ENCODE measurements at places on chromosomes 3 and 15.

- no peak for DNase-seq
Measured at GRCh38 chr15:60396100-60396499, 1.7 kb downstream of the ANXA2 start.

- no peak for DNase-seq
Measured at GRCh38 chr3:46112984-46113383, 85.7 kb upstream of the XCR1 start.

GRCh38 chr3:177679568-177680471, 482.5 kb upstream of the TBL1XR1 start:
- DNase-seq, result no peak

DNA sequence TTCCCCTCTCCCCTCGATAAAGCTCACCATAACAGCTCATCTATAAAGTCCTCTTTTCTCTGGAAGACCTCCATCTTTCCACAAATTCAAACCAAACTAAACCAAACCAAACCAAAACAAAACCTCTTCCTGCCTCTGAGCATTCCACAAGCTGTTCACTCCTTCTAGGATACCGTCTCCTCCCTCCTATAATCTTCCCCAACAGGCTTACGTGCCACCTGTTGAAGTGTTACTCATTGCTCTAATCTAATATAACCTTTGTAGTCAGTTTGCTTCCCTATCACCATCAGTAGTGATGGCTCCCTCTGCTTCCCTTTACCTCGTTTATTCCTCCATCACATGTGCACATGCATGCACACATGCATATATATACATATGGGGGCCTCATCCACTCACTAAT, 12.7 kb upstream of the CCR9 start:
- no peak for DNase-seq

- DNase-seq, result no peak
Measured at GRCh38 chr3:181512787-181513186, 198.9 kb upstream of the SOX2 start.

DNA sequence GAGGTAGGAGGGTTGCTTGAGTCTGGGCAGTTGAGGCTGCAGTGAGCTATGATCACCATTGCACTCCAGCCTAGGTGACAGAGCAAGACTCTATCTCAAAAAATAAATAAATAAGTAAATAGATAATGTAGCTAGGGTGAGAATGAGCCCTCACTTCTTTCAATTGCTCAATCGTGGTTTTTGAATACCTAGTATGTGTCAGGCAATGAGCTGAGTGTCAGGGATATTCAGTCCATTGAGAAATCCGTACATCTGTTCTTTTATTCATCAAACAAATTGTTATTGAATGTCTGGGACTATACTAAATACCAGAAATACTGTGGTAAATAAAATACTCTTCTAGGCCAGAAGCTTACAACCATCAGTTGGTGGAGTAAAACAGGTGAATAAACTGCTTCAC, 6.2 kb upstream of the ZNF148 start:
- no peak for DNase-seq

GRCh38 chr3:28077572-28077971, 163.8 kb upstream of the CMC1 start:
- no peak for DNase-seq

- no peak for DNase-seq
Measured at GRCh38 chr15:70231484-70231883, 133.8 kb upstream of the TLE3 start.

GRCh38 chr15:100215031-100215842, 126.5 kb downstream of the ADAMTS17 start:
- DNase-seq, result no peak

Measured in NCI-H1694 treated with DMSO at 0.1 percent for 48 hours (cell line).